EH (cell line): ENCODE measurements at places on chromosomes 2 and 18.

DNA sequence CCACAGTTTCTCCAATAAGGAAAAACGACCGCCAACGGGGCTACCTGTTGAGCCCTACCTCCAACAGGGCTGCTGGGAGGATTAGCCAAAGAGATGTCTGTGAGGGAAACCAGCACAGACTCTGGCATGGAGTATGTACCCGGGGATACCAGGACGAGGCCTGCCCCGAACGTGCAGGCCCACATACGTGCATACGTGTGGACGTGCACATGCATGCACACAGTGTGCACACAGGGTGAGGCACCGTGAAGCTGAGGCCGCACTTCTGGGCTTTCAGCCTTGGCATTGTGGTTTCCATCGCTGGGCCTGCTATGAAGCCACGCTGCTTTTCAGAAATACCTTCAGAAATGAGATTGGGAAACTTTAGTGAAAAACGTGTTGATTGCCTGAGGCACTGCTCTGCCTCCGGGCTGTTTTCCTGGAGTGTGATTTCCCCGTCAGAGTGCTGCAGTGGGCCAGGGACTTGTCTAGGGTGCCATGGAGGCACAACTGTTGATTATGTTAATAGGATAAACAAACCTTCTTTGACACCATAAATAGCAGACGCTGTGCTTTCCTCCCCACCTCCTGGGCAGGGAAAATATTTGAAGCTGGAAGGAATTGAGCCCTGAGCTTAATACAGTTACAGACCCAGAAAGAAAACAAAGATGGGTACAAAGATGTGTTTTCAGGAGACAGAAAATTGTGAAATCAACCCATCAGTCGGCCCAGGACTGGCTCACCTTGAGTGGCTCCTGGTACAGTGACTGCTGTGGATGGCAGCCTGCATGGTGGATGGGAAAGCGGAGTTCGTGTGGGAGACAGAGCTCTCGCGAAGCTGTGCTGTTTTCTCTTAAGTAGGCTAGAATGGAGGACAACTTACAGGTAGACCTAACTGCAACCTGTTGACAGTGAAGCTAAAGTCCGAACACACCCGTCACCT is 182.3 kb downstream of the FAM210A start:
- no peak for DNase-seq

GRCh38 chr2:237492137-237492890 is 5.3 kb downstream of the MLPH start:
- no peak for DNase-seq

DNA sequence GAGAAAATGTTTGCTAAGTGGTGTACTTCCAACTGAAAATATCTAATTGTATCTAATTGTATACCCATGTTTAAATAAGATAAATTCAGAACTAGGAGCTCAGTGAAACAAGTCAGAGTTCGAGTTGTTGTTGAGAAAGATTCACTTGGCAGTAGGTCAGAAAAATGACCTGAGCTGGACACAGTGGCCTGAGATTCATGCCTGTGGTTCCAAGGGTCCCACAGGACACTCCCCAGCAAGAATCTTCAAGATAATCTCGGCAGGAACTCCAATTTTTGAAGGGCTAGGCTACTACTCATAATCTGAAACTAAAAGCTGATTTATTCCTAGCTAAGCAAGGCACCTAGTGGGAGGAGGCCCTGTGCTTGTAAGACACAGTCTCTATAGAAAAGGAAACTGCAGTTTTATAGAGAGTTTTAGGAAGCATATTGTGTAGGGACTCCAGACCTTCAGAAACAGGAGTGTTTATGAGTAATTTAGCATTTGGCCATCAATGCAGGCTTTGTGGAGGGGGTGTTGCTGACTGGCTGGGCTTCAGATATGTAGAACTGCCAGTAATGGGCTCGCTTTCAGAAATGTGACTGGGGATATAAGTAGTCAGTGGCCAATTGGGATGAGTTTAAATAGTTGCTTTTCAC is 43.2 kb downstream of the SP140 start:
- DNase-seq, result no peak

DNA sequence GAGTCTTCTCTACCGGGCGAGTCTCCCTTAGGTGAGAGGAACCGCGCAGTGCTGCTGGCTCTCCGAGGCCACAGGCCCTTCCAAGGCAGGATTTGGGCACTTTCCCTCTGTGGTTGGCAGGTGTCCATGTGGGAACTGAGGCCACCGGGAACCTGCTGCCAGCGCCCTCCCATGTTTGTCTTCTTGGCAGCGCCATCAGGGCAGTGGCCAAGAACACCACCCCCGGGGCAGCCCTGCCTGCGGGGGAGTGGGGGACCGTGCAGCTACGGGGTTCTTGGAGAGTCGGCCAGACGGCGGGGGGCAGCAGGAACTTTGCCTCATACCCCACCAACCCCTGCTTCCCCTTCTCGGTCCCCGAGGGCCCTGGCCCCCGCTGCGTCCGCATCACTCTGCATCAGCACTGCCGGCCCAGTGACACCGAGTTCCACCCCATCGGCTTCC is 10.0 kb downstream of the CAPN10 start:
- DNase-seq, result no peak

GRCh38 chr2:145302886-145303285 is 783.0 kb upstream of the ZEB2 start:
- no peak for DNase-seq

DNA sequence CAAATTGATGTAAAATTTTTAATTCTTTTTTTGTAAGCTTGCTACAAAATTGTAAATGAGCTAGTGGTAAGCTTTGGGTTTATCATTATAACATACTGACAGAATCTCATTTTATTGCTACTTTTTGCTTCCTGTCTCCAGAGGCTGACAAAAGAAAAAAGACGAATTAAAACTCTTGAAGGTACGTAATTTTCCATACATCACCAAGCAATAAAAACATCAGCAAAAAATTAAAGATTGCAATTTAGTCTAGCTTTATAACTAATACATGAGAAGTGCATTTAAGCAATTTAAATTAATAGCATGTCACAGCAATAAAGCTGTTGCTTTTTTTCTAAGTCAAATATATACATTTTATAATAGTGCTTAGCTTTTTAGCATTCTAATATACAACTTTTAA is 94.6 kb upstream of the SNTG2 start:
- DNase-seq, result no peak

DNA sequence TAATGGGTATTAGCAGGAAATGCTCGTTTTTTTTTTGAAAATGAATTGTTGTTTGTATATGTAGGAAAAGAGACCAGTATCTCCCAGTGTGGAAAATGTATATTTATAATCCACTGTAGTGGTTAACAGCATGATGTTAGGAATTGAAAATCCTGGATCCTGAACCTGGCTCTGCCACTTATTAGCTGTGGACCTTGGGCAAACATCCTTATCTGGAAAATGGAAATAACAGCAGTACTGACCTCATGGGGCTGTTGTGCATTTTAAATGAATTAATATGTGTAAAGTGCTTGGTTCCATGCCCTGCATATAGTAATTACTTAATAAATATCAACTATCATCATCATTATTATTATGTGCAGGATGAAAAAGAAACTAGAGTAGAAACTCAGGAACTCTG is 251.3 kb downstream of the CDCA7 start:
- DNase-seq, result no peak

- DNase-seq, result no peak
Observed at GRCh38 chr2:146189541-146189940, 1655.3 kb upstream of the ACVR2A start.

GRCh38 chr2:9219027-9219445 is 12.4 kb downstream of the ASAP2 start:
- DNase-seq, result no peak

DNA sequence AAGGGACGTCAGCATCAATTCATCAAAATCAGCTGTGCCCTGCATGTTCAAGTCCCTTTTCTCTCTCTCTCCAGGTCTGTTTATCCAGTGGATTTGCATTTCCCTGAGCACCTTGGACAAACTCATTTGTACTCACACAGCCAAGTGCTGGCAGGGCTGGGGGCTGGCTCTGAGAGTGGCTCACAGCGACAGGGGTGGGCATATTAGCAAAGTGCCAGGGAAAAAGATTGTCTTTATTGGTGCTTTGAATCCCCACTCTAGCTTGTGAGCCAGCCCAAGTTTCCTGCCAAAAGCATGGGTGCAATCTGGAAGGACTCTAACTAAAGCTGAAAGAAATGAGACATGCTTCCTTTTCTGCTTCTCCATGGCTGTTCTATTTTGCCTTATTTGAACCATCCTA is 56.6 kb downstream of the ACOXL start:
- no peak for DNase-seq

DNA sequence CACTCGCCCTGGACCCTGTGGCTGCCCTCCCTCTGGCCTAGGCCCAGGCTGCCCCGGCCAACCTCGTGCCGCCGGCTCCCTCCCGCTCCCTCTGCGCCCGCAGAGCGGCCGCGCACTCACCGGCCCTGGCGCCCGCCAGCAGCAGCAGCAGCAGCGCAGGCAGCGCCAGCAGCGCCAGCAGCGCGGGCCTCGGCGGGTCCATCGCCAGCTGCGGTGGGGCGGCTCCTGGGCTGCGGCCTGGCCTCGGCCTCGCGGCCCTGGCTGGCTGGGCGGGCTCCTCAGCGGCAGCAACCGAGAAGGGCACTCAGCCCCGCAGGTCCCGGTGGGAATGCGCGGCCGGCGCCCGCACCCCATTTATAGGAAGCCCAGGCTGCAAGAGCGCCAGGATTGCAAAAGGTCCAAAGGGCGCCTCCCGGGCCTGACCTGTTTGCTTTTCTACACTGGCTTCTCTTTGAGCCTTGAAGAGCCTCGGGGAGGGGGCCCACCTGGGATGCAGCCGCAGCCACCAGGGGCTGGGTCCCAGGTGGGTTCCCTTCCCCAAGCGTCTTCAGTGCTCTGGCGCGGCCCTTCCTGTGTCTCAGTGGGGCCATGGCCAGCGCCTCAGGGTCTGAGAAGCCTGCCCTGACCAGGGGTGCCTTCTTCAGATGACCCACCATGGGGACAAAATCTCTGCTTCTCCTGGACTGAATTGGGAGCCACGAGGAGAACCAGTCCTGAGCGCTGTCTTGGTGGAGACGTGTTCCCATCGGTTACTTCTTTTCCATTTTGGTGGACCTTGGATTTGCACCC is at the start of gene APOB:
TSS of gene APOB (minus strand) at position 330 of the 789 bp plus-strand sequence. CDS start at position 202, 128 bp downstream.
- no peak for DNase-seq

DNA sequence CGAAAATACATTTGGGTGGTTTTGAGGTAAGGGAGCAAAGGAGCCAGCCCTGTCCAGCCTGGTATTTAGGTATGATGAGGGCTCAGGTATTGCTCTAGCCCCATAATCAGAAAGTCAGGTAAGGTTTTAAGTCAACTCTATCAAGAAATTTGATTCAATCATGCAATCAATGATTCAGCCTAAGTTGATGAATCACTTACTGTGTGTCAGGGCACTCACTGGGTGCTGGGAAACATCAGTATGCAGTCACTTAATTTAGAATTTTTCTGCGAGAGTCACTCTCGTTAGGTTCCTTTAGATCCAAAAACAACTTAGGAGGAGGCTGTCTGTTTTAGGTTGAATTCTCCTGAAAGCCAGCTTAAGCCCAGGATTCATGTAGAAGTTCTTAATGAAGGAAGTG is 17.7 kb upstream of the SERPINB2 start:
- DNase-seq, result peak; percentile 77

DNA sequence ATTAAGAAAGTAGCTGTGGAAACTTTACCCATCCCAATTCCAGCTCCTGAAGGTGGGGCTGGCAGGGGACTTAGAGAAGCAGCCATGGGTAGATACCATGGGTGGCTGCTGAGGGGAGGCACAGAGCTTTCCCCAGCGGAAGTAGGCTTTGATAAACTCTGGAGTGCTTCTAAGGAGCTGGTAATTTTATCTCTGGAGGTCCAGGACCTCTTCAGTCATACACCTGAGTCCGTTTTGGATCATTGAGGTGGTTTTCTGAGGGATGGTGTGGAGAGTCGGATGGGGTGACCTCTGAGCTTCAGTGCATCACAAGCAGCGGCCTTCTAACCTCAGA is 36.7 kb upstream of the BMP10 start:
- DNase-seq, result no peak

GRCh38 chr2:233418761-233419546 is 64.7 kb downstream of the DGKD start:
- peak; percentile 55 for DNase-seq

DNA sequence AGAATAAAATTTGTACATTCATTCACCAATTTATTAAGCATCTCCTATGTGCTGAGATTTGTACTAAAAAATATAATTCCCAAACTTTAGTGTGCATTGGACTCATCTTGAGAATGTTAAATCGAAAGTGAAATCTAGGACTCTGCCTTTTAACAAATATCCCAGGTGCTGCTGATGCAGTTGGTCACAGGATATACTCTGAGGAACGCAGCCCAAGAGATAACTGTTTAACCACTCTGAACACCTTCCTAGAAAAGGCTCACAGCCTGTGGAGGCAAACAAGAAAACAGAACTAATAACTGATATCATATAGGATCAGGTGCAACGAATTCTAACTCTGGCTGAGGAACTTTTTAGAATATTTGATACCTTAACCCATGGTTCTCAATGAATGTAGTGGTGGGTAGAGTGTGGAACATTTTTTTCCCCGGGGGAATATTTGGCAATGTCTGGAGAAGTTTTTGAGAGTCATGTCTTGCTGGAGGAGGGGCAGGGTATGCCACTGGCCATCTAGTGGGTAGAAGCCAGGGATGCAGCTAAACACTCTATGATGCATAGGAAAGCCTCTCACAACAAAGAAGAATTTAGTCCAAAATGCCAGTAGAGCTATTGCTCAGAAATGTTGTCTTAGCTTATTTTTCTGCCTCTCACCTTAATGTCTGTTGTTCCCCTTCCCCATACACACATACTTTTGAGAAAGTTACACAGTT is 96.5 kb downstream of the EHBP1 start:
- peak; percentile 46 for DNase-seq

DNA sequence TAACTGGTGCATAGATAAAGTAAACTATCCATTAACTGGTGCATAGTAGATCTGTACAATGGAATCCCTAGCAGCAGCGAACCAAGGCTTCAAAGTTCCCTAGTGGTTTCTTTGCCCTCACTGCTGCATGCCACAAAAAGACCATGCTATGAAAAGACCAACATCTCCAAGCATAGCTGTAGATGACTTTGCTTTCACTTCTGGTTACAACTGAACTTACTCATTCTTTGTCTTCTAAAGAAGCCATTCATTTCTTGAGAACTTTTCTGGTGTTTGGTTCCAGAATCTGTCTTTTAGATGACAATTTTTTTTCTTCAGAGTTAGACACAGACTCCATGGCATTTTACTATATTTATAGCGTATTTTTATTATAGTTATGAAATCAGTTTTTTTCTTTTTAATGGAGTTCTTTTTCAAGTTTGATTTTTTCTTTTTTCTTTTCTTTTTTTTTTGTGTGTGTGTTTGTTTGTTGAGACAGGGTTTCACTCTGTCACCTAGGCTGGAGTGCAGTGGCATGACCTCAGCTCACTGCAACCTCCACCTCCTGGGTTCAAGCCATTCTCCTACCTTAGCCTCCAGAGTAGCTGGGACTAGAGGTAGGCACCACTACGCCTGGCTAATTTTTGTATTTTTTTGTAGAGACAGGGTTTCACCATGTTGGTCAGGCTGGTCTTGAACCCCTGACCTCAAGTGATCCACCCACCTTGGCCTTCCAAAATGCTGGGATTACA is 63.6 kb downstream of the SLC35F5 start:
- no peak for DNase-seq

DNA sequence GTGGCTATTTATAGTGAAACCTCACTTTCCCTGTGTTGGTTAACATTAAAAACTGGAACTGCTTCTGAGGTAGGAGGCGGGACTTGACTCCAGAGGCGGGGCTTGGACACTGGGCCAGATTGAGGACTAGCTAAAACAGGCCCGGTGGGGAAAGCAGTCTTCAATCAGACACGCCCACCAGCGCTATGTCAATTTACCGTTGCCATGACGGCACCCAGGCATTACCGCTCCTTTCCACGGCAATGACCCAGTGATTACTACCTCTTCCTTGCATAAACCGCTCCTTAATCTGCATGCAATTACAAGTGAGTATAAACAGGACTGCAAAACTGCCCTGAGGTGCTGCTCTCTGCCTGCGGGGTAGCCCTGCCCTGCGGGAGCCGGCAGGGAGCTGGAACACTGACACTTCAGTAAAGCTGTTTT is 35.3 kb downstream of the LRRFIP1 start:
- peak; percentile 96 for DNase-seq
